ENCODE measurements at places on chromosomes 7 and 10.
A peak's percentile ranks its signal among the peaks of the same experiment; 100 is the strongest.

DNA sequence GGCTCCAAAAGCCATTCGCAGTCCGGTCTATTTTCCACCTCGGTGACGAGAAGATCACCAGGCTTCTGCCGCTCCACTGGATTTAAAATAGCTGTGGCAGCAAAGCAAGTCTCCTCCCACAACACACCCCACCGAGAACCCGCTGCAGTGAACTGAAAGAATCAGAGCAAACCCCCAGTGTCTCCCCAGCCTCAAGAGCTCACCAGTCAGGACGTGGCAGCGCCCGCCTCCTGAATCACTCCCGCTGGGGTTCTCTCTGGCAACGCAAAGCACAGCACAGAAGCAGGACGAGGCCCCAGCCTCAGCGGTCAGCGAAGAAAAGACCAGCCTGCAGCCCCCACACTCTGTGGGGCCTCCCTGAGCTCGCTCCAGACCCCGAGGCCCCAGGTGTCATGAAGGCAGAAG, 126.1 kb upstream of the PPP2R2D start:
- no peak for DNase-seq

DNA sequence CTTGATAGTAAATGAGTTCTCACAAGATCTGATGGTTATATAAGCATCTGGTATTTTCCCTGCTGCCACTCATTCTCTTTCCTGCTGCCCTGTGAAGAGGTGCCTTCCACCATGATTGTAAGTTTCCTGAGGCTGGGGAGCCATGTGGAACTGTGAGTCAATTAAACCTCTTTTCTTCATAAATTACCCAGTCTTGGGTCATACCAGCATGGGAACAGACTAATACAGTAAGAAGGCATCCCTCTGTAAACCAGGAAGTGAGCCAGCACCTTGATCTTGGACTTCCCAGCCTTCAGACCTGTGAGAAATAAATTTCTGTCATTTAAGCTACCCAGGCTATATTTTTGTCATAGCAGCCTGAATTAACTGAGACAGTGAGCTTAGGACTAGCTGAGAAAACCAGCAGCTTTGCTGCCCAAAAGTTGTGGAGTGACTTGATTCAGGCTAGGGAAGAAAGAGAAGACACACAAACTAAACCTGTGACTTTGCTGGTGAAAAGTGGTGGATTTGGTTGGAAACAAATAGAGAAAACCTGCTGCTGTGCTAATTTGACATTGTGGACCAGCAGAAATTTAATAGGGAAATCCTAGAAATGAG, 29.7 kb downstream of the PALS2 start:
- no peak for DNase-seq

DNA sequence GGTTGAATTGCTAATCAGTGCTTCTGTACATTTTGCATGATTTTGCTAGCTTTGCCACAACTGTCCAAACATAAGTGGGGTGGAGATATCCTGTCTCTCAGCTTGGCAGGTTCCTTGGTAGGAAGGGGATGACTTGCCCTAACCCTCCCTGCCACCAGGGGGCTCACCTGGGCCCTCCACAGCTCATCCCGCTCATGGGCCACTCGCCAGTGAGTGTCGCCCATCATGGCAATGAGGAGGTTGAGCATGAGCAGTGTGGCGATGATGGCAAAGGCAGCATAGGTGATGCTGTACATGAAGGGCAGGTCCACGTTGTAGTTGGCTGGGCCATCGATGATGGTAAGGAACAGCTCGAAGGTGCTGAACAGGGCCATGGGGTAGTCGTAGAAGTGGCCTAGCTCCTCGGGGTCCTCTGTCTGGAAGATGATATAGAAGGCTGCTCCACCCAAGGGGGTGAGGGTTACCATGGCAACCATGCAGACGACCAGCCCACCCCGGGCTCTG, 12.2 kb downstream of the TRPV6 start:
- DNase-seq, result peak; percentile 49

- peak; percentile 52 for DNase-seq
Observed at GRCh38 chr7:112286250-112287086, 80.0 kb downstream of the ZNF277 start.

DNA sequence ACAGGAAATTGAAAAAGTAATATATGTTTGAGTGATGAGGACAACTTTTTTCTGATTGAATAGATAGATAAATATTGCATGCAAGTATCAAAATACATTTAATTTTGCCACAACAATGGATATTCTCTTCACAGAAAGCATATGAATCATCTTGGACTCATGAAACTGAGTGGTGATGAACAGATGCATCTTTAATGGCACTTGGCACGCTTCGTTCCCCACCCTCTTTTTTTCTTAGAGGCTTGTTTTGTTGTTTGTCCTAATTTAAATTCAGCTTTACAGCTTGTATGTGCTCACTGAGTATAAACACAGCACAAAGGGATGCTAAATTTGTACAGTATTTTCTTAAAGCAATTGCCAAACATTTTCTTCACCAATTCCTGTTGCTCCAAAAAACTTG, 145.0 kb upstream of the YAE1 start:
- DNase-seq, result no peak

DNA sequence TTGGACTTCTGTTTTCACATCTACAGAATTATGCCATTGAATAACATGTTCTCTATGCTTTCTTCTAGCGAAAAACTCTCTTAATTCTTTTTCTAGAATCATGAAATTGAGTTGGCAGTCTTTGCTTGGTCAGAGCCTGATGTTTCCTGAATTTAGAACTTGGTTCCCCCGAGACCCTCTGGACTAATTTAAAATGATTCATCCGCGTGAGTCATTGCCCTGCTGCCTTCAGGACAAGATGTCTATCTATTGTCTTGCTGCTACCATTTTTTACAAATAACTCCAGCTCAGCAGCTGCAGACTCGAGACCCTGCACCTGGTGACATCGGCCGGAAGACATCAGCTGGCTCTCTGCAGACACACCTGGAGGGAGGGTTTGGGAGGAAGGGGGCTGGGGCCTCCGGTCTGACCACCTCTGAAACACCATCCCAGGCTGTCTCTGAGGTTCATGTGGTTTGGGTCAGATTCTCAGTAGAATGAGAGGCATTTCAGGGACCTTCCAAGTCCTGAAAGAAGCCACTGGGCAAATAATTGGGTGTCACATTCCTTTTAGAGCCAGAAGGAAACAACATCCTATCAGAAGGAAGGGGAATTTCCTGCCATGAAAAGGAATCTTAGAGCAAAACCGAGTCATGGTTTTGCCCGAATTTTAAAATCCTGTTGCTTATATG, 20.9 kb upstream of the KLF6 start:
- DNase-seq, result peak; percentile 75

GRCh38 chr7:149104749-149105148, 14.2 kb upstream of the ZNF786 start:
- DNase-seq, result no peak

DNA sequence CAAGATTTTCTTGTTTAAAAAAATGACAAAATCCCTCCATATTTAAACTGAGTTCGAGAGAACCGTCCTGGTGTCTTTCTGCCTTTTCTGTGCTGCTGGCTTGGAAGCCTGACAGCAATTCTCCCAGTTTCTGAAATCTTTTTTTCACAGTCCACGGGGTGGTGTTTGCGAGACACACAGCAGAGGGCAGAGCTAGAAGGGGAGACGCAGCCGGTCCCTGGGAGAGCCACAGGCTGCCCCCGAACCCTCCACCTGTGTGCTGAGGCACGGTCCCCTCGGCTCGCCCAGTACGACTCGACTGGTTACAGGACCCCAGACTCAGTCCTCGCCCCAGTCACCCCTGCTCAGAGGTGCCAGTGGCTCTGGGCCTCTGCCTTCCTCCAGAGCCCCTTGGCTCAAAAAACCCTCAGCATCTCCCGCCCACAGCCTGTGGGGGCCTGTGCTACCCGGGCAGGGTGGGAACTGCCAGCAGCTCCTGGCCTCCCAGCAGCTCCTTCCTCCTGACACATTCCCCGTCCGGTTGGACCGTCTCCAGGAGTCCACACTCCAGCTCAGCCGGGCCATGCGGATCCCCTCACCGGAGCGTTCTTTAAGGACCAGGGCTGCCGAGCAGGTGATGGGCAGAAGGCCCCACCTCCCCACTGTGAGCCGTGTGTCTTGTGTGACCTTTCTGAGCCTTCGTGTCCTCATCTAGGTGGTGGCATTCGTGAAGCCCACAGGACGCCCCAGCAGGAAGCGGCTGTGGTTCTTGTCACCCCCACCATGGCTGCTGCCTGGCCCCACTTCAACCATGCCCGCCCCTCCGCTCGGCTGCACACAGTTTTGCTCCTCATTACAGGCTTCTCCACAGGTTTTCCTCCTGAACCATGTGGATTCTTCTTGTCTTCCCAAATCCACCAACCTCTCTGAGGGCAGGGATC, 52.3 kb upstream of the EN2 start:
- DNase-seq, result no peak

GRCh38 chr7:124440081-124440480, 325.5 kb downstream of the GPR37 start:
- DNase-seq, result no peak

DNA sequence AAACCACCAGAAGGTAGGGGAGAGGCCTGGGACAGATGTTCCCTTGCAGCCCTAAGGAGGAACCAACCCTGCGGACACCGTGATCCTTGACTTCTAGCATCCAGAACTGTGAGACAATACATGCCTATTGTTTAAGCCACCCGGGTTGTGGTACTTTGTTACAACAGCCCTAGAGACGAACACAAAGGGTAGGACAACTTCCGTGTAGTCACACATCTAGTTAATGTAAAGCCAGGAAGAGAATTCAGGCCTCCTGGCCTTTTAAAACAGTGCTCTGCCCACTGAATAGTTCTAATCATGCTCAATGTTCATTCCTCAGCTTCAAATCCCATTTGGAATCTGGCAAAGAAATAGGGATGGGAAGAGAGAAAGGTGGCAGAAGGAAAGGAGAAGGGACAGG, 240.2 kb upstream of the KMT2E start:
- DNase-seq, result no peak

- no peak for DNase-seq
Observed at GRCh38 chr7:143975617-143976016, 21.0 kb downstream of the OR2F1 start.

DNA sequence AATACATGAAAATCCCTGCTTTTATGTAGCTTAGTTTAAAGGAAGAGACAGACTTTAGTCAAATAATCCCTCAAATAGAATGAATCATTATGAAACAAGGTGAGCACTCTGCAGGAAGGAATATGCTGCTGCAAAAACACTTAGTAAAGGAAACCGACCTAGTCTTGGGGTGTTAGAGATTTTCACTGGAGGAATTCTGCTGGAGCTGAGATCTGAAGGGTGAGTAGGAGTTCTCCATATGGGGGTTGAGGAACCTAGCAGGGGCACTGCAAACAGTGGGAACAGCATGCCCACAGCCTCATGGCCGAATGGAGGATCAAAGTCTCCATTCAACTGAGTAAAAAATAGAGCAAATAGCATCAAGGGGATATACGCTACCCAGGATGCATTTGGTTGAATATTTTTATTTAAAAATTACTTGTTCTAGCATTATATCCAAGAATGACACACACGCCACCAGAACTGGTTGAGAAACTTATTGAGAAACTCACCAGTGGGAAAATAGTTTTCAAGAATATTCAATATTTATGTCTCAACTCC, 3.5 kb downstream of the ITIH2 start:
- DNase-seq, result no peak

DNA sequence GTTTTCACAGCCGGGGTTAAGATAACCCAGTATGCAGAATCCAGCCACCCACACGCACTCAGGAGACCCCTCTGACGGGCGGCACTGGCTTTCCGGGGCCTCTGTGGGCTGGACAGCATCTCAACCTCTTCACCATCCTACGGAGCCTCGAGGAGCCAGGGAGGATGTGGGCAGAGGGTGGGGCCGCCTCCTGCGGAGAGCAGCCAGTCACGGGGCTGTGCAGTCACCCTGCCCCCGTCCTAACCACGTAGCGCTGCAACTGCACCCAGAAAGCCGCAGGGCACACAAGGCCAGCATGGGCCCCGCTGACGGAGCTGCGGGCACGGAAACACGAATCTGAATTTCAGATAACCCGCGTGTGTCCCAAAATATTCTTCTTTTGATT, 270.3 kb downstream of the ELFN1 start:
- DNase-seq, result peak; percentile 90

- DNase-seq, result no peak
Observed at GRCh38 chr7:15407910-15408309, 153.9 kb downstream of the AGMO start.

GRCh38 chr7:100034871-100035510, 14.6 kb upstream of the ZSCAN21 start:
- no peak for DNase-seq

DNA sequence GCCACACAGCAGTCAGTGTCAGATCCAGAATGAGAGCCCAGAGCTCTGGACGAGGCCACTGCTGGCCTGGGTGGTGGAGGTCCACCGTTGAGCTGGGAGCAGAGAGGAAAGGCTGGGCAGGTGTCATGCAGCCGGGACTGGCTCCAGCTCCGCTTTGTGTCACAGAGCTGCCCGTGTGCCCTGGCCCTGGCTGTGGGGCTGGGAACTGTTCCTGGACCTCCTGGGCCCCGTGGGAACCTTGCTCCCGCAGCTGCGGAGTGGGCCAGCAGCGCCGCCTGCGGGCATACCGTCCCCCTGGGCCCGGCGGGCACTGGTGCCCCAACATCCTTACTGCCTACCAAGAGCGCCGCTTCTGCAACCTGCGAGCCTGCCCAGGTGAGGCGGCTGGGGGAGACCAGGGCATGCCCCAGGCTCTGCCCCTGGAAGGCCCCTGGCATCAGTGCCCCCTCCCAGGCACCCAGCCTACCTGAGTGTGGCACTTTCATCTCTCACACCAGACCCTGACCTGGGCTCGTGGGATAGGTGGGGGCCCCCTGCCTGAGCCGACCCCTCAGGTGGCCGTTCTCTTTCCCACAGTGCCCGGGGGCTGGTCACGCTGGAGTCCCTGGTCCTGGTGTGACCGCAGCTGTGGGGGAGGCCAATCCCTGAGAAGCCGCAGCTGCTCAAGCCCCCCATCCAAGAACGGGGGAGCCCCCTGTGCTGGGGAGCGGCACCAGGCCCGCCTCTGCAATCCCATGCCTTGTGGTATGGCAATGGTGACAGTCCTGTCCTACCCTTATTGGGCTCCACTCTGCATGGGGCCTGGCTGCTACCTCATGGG, 18.8 kb upstream of the ZNF862 start:
- no peak for DNase-seq

DNA sequence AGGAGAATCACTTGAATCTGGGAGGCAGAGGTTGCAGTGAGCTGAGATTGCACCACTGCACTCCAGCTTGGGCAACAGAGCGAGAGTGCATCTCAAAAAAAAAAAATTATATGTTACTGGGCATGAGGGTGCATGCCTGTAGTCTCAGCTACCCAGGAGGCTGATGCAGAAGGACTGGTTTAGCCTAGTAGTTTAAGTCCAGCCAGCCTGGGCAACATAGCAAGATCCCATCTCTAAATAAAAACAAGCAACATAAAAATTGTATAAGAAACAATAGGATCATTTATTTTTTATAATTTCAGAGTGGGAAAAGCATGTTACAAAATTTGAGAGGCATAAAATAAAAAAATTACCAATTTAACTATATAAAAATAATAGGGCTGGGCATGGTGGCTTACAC, 15.5 kb upstream of the CCAR1 start:
- no peak for DNase-seq

DNA sequence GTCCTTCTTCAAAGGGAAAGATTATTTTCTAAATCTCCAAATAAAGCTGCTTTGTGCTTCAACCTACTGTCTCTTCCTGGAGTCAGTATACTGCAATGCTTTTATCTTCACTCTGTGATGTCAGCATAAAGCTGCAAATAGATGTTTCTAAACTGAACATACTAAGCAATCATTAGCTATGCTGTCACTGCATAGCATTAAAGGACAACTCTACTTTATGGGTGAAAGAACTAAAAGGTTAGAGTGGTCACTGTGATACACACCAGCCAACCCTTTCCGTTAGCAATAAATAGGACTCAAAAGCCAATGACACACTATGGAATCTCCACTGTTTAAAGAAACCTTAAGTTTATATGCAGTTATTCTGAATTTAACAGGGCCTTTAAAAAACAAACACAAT, 1.8 kb downstream of the CCDC186 start:
- no peak for DNase-seq
